ENCODE measurements at places on chromosomes 5 and 9. TPM values are rescaled to one million over a fixed set of nuclear protein-coding genes. Genes with fewer than 3 reads are reported as not detected.

DNA sequence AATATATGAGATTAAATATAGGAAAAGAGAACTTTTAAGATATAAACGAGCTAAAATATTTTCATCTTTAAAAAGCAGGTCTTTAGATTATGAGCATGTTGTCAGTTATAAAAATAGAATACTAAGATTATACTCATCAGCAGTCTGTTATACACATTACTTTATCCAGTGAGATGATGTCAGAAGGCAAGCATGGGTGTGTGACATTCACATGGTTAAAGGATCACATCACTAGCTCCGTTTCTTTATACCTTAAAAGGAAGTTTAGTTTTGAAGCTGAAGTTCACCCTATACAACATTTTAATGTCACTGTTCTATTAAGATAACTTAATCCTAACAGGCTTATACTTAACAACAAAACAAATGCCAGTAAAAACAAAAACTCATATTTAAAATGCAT, 59.6 kb downstream of the RICTOR start:
- no peak for DNase-seq

GRCh38 chr9:86600291-86600690, 246.1 kb upstream of the TUT7 start:
- DNase-seq: no peak

GRCh38 chr9:101226161-101226560, 158.6 kb downstream of the BAAT start:
- no peak for DNase-seq

DNA sequence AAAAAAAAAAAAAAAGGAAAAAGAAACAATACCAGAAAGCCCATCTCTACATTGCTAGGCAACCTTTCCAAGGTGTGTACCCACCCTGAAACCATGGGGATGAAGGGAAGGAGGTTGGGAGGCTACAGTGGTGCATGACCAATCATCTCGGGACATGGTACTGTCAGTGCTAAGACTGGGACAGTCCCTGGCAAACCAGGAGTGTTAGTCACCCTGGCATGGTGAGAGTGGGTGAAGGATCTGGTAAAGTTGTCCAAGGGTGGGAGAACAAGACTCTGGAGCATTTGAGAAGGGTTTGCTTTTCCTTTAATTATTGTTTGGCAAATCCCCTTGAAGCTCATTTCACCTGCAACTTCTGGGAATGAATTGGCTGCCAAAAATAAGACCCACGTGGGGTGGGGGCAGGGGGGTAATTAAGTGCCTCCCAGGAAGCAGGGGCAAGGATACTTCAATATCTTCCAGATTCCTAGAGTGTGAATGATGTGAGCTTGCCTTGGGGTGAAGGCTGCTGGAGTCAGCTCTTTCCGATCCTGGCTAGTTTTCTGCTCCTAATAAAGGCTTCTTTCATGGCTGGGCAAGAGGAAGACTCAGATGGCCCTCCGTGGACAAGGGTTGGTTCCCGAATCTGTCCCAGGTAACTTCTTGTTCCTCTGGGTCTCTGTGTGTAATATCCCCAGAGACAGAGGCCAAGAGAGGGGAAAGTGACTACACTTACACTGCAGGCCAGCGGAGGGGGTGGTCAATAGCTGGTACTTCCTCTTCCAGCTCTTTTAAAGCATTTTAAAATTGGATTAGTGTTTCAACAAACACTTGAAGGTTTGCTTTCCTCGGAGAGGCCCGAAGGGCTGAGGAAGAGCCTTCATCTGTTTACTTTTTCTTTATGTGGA, 61.6 kb upstream of the SPRY4 start:
- DNase-seq: no peak

The BTNL8 gene
- 0.46 TPM for total RNA-seq

DNA sequence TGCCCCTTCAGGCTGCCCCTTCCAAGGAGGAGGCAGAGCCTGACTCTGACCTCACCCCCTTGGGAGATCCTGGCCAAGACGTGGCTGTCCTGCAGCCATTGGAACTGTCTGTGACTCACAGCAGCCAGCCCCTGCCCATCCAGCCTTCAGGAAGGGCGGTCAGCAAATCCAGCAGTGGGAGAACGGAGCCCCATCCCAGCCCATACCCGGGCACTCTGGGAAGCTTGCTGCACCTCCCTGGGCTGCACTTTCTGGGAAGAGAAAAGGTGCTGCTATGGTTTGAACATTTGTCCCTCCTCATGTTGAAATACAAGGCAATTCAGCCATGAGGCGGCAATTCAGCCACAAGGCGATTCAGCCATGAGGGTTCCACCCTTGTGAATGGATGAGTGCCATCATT, 24.4 kb downstream of the CCDC187 start:
- DNase-seq: no peak

The SPINK4 gene
- total RNA-seq: not detected

- DNase-seq: no peak
Observed at GRCh38 chr9:131012023-131012334, 3.0 kb downstream of the LAMC3 start.

DNA sequence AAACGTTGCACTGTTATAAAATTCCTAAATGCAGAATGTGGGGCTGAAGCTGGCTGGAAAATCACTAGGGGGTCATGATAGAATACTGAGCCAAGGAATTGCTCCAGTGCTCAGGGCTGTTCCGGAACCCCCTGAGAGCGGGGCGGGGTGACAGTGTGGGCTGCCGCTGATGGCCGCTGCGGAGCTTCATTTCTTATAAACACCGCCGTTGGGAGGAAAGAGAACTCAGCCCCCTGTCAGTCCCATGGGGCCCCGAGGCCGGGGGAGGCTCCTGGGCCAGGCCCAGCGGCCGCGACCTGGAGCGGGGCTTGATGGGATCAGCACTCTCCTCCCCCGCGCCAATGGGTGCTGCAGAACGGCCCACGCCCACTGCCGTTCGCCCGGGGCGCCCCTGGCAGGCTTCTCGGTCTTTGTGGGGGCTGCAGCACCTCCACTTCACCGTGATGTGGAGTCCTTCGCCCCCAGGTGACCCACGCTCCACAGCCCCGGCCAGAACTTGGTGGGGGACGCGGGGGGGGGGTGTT, 5.2 kb upstream of the IRF1 start:
- peak; percentile 89 for DNase-seq

GRCh38 chr5:89450149-89450538, 567.2 kb upstream of the MEF2C start:
- DNase-seq: no peak

DNA sequence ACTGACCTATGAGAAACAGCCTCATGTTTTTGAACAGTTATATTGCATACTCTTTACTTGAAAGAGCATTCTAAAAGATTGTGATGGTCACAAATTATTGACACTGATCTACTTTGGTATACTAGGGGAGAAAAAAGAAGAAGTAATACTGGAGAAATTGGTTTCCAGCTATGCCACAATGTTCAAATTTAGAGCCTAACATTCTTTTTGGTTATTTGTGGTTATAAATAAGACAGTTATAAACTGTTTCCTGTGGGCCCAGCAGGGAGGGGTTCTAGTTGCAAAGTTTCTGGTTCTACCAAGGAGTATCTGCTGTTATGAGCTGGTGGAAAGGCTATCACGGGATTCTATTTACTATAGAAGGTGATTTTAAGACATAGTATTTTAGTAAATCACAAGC, 4.8 kb downstream of the CWC27 start:
- no peak for DNase-seq

DNA sequence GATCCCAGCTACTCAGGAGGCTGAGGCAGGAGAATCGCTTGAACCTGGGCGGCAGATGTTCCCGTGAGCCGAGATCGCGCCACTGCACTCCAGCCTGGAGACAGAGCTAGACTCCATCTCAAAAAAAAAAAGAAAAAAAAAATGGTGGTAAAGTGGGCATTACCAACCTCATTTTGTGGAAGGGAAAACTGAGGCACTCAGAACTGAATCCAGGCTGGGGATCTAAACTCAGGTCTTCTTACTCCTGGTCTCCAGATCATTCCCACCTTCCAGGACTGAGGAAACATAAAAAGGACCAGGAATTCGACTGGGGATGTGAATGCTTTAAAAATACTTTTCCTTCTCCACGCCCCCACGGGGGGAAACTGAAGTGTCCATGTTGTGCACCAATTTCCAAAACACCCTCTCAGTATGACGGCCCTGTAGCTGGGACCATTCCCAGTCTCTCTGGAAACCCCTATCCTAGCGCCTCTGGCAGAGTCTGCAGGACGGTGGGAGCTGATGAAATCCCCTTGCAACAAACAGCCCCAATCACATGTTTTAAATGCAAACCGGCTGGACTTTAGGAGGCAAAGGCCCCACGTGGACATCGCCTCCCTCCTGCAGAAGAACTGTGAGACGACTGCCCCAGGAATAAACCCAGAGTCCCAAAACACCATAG, 8.9 kb upstream of the AKNA start:
- peak; percentile 50 for DNase-seq

DNA sequence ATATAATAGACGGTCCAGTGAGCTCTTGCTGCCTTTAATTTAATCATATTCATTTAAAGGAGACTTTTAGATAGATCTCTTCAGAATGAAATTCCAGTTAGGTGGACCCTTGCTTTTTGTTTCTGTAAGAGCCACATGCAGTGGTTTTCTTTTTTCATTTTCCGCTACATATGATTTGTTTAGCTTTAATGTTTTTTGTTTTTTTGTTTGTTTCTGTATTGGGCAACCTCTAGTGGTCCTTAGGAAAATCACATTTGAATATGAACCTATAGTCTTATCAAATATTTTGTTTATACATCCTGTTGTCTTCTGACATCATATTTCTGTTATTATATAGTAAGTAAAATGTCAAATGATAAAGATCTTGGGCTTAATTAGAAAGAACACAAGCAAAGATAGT, 150.8 kb downstream of the HACD4 start:
- no peak for DNase-seq

DNA sequence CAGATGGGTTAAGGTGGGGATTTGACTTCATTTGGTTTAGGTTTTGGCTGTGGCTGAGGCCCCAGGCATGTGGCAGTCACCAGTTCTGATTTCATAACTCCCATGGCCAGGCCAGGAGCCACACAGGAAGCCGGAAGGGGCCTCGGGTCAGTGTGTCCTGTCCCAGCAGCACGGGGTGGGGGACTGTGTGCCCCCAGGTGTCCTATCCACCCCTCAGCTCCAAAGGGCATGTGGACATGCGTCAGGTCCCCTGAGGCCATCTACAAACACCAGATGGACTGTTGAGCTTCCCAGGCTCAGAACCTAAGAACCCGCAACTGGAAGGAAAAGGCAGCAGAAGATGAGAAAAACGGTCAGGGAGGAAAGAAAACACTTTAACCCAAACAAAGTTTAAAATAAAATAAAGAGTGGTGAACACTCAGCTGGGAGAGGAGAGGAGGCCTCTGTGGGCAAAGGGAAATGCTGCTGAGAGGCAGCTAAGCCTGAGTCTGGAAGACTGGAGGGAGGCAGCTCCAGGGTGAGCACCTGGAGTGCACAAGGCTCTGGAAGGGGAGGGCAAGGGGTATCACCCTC, 260.8 kb downstream of the AUH start:
- DNase-seq: peak; percentile 92

GRCh38 chr9:119053070-119053469, 316.2 kb downstream of the BRINP1 start:
- no peak for DNase-seq
